ENCODE measurements at places on chromosomes 11 and 22.

DNA sequence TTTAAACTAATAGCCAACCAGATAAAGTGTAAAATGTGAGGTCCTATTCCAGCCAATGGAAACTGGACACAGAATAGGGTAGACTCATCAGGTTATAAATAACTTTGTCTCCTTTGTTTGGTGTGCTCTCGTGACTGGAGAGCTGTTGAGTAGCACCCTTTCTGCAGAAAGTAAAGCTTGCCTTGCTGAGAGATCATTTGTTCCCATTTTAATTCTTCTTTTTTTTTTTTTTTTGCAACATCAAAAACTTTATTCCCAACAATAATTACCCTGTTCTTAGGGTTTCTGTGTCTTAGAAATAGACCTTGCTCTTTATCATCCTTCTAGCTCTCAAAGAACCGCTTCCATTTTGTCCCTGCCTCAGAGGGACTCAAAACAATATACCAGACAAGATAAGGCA lies 220.4 kb downstream of the FAM76B start:
- DNase-seq = no peak

GRCh38 chr22:43303751-43304150 lies 39.4 kb downstream of the SCUBE1 start:
- no peak for DNase-seq

- no peak for DNase-seq
Observed at GRCh38 chr11:72551571-72551970, 117.2 kb upstream of the CLPB start.

DNA sequence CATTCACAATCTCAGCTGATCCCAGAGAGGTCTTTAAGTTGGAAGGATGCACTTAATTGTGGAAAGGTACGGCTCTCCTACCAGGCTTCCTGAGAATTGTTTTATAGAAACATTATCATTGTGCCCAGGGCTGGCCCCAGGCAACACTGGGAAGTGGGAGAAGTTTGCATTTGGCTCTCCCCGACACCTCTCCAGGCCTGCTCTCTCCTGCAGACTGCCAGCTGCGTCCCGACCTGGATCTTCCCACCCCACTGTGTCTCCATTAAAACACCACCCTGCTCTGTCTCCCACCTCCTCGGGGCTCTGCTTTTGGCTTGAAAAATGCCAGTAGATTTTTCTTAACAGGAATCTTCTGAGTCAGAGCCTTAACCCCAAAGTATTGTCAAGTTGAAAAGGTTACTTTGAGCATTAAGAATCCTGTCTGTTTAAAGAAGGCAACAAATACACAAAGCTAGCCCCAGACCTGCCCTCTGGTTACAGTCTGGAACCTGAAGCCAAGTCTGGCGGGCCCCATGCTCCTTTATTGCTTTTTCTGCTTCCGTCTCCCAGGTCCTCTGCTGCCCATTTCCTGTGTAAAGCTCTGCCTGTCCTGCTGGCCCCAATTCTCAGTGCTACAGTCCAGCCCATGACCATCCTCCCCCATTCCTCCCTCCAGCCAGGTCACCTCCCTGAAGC lies 530.2 kb downstream of the SOX6 start:
- DNase-seq = no peak

- DNase-seq = no peak
Observed at GRCh38 chr11:8039530-8040260, 41.3 kb upstream of the TUB start.

DNA sequence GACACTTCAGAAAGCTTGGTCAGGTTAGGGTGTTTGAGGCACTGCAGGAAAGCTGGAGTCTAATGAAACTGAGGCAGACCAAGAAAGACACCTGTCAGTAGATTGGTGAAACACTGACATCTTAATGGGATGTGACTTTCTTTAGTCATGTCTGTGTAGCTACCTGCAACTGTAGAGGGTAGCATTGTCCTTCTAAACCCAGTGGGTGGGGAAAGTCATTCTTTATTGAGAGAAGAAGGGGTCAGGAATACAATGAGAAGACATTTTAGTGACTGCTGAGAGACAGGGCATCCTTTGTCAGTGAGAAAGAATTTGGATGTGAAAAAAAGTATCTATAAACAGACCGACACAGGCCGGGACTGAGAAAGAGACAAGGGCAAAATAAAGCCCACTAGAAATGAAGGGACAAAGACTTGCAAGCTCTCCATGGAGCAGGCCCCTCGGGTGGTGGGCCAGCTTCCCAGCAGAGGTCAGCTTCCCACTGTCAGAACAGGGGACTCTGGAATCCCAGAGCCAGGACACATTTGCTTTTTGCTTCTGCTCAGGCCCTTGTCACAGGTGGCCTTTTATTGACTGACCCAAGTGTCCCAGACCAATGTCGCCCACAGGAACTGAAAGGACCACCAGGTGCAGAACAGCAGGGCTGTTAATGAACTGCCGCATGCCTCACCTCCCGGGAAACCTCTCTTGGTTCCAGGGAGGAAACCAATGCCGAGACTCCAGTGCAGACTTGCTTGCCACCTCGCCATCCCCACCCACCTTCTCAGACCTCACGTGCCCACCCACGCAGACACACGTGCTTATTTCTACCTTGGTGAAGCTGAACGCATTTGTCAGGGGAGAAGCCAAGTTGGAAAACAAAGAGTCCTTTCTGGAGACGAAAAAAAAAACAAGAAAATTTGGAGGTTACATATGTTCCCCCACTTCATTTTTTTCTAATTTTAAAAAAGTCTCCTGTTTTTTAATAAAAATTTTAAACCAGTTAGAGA lies 212.8 kb downstream of the TENM4 start:
- no peak for DNase-seq

- no peak for DNase-seq
Observed at GRCh38 chr22:17990942-17991341, 33.4 kb downstream of the MICAL3 start.

DNA sequence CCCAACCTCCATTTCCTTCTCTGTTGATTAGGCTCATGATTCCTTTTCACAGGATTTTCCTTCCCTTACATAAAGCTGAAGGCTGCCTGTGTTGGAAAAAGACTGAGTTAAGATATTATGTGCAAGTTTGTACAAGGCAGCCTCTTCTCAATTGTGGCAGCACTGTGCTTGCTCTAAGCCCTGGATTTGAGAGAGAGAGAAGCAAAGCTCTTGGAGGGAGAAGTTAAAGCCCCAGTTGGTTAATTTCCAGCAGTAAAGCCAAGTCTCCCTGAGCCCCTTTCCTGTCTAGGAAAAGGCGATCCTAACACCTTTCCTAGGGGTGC lies 128.3 kb upstream of the SESN3 start:
- no peak for DNase-seq

DNA sequence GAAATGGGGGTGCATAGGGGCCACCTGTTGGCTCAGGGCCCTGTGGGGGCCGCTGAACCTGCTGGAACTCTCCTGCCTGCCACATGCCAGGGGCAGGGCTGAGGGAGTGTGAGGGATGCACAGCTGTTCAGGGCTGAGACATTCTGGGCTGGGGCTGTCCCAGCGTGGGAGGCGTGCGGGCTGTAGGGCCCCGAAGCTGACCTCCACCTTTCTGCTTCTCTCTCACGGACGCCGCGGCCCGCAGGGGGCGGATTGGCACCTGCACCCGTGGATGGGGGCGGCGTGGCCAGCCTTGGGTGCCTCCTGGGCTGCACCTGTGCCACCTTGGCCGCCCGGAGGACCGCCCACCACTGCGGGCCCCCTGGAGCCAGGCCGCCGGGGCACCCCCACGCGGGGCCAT lies 4.1 kb downstream of the CCDC188 start:
- DNase-seq = no peak

- DNase-seq = no peak
Observed at GRCh38 chr22:42595434-42595833, 19.2 kb downstream of the POLDIP3 start.

DNA sequence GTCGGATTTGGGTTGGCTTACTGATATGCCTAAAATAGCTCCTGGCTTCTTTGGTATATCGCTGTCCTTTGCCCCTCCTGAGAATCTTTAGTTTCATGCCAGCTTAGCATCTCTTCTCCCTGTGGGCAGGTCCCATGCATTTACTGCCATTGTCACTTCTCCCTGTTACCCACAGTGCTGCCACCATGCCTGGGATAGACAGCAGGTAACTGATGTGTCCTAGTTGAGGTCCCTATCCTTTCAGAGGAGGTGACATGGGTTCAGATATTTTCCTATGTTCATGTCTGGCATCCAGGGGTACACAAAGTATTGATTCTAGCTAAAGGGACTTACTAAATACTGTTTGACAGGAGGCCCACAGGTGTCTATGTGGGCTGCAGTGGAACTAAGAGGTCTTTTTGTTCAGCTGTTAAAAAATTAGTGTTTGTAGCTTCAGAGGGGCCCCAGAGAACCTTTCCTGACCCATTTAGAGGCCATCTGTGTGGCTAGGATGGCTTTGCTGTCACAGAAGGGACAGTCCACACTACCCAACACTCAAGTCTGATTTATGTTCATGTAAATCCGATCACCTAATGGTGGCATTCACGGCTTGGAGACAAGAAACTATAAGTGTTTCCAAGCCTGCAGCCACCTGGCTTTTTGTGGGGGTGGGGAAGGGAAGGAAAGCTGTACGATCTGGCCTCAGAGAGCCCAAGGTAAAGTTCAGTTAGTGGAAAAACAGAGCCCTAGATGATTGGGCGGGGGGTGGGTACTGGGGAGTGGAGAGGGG lies 8.5 kb downstream of the TIMP3 start:
- DNase-seq = no peak

- DNase-seq = peak; percentile 71
Observed at GRCh38 chr11:36030731-36031281, 86.9 kb downstream of the LDLRAD3 start.

DNA sequence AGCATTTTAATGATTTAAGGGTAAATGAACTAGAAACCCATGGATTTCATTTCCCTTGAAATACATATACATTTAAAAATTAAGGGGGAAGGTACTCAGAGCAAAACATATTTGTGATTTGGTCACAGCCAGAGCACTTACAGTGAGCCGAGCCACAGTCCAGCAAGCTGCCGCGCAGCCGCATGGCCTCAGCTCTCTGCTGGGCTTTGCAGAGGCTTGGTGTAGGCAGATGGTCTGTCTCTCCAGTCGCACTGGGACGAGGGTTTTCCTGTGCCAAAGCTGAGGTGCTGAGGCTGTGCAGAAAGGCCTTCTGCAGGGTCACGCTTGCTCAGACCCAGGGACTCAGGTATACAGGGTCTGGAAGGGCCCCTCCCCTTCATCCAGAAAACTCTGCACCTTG lies 367.3 kb downstream of the OPCML start:
- no peak for DNase-seq

GRCh38 chr11:30801357-30801756 lies 215.2 kb upstream of the MPPED2 start:
- no peak for DNase-seq

DNA sequence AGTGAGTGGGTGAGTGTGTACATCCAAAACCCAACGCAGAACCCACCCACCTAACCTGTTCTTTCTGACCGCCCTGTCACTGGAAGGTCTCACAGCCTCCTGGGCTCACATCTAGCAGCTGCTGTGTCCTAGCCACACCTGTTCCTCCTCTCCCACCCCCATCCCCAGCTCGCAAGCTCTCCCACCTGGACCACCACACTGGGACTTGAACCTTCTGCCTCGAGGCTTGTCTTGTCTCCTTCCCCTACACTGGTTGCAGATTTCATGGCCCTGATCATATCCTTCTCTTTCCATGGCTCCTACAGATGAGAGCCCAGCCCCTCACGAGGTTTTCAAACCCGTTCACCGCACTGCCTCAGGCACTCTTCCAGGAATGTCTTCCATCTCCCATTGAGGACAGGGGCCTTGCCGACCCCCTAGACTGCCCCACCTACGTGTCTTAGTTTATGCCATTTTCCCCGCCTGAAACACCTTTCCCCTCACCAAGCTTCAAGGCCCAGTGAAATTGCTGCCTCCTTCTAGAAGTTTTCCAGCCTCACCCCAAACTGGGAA lies 6.7 kb downstream of the IFITM10 start:
- DNase-seq = no peak

- no peak for DNase-seq
Observed at GRCh38 chr11:47509077-47509536, 43.8 kb downstream of the CELF1 start.

DNA sequence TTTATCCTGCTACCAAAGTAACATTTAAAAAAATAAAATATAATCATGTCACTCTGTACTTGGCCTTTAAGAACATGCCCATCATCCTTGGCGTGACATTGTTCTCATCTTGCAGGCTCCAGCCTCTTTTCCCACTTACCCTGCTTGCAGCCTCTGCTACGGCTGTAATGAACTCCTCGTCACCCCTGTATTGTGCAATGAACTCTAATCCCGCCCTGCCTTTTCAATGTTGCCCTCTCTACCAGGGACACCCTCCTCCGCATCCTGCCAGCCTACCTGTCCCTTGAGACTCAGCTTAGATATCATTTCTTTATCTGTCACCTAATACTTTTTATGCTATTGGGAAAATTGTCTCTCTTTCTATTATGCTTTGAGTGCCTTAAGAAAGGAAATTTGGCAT lies 12.6 kb upstream of the MMP20 start:
- DNase-seq = no peak

- peak; percentile 78 for DNase-seq
Observed at GRCh38 chr22:31248138-31248745, 36.1 kb downstream of the LIMK2 start.

DNA sequence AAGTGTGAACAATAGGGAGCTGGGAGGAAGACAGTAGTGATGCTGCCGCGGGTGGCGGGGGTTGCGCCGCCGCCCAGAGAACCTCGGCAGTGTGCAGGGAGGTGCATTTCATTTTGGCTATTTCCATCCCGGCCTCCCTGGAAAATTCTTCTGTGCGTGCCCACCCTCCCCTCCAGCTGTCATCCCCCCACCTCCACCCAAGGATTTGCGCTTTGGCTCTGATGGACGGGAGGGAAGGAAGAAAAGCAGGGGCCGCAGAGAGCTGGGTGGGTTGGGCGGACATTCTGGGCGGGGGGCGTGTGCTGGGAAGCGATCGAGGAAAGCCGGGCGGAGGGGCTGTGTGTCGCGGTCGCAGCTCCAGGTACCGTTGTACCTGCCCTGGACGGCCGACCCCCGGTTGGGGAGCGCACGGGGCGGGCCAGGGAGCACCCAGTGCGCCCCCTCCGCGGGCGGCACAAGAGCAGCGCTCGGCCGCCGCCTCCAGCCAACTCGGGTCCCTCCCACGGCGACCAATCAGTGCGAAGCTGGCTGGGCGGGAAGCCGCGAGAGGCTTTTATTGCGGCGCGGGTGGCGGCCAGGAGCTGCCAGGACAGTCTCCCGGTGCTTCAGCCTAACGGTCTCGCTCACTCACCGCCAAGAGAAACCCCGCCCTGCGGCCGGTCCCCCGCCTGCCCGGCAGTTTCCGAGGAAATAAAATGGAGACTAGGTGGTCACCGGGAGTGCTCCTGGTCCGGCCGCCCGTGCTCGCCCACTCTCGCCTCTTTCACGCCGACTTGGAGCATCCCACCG lies 1.6 kb downstream of the NCAM1 start:
- DNase-seq = no peak

DNA sequence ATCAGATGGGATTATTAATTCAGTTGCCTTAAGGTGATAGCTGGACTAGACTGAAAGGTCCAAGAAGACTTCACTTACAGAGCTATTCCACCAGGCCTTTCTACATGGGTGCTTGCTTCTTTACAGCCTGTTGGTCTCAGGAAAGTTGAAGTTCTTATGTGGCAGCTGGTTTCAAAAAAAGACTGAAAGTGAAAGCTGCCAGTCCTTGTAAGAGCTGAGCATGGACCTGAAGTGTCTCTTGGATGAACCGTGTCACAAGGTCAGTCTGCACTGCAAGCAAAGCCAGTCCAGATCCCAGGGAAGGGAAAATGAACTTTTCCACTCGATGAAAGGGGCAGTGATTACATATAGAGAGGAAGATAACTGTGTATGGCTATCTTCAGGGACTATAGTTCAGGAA lies 201.5 kb upstream of the LUZP2 start:
- no peak for DNase-seq

GRCh38 chr11:116631201-116631600 lies 141.6 kb downstream of the BUD13 start:
- DNase-seq = no peak

GRCh38 chr11:11461473-11461872 lies 108.4 kb upstream of the CSNK2A3 start:
- no peak for DNase-seq

- no peak for DNase-seq
Observed at GRCh38 chr11:114232400-114233059, 63.7 kb upstream of the NNMT start.

Data from fibroblast of the conjunctiva (primary cell).